ENCODE measurements at places on chromosomes 1 and 21. TPM values are rescaled to one million over a fixed set of nuclear protein-coding genes. Genes with fewer than 3 reads are reported as not detected.
A peak's percentile ranks its signal among the peaks of the same experiment; 100 is the strongest.

DNA sequence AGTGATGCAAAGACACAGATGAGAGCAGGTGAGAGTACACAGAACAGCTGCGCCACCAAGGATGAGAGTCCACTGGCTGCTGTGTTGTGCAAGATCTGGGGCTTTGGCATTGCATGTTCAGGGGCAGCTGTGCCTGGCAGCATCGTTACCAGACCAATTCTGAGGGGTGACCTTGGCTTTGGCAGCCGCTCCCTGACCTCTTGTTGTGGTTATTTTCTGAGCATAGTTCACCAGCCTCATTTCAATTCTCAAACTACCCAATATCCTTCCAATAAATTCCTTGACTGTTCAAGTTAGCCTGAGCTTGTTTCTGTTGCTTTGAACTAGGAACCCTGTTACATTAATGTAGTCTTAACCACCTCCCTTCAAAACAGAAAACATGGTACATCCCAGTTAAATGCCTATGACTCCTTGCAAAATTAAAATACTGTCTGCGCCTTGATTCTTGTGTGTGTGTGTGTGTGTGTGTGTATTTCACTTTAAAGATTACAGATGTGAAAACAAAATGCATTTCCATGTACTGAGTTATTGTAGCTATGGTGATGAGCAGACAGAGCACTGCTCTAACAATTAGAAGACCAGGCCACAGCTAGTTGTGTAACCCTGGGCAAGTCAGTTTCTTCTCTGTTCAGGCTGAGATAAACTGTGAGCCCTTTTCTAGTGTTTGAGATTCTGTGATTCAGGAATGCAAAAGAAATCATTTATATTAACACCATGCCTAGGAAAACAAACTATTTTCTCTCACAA is 106.3 kb upstream of the GUCA2B start:
- no peak for DNase-seq

DNA sequence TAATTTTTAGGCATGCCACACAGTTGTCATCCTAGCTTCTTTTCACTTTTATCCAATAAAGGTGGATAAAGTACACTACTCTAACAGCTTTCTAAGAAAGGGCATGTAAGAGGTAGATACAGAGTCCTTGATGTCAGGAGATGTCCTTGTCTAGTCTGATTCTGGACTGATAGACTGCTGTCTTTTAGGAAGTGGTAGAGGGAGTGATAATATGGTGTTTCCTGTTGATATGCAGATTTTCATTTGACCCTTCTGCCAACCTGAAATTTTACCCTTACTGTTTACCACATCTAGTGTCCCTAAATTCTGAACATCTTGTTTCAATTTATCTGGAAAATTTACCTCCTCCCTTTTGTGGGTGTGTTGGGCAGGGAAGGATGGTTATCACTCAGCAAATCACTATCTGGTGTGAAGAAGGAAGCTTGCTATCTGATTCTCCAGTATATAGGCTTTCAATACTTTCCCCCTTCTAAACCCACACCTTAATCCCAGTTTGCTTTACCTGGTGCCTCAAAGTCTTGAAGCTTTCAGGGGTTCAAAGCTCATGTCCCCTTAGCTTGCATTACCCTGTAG is 354.9 kb upstream of the SNX7 start:
- no peak for DNase-seq

Gene EFCAB14
- total RNA-seq, result 47.1 TPM

DNA sequence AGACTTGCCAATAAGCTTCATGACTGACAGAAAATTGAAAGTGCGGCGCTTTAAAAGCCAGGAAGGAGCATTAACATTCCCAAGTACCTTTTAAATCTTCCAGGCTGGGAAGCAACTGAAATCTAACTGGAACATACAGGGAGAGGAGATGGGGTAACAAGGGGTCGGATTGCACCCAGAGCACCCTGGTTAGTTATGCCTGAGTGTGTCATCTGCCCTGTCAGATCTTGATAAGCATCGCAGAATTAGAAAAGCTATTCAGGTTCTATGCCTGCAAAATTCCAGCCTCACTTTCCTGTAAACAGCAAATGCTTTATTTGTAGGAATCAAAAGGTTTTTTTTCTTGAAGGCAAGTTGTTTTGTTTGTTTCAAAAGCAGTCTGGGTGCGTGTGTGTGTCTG is 58.5 kb downstream of the SERBP1 start:
- no peak for DNase-seq

GRCh38 chr1:241779897-241780296 is 68.1 kb upstream of the EXO1 start:
- no peak for DNase-seq

- no peak for DNase-seq
Observed at GRCh38 chr21:44992608-44993031, 52.8 kb downstream of the SLX9 start.

Gene TSPEAR
- total RNA-seq, result not detected

DNA sequence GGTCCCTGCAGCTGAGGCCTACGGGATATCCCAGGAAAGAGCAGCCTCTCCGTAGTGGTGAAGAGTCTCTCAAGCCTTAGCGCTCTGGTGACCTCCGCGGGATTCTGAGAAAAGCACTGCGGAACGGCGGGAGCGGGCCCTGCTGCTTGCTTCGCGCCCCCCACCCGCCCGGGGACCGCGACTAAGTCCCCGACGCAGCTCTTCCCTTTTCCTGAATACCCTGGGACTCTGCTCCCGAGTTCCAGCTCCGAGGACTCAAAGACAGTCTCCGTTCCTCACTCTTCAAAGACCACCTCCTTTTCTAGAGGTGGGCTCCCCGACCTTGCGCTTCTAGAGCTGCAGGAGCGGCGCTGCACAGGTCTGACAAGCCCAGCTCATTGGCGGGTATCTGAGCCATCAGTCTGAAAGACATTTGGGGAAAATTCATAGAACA is 3.6 kb upstream of the PRRX1 start:
- no peak for DNase-seq

DNA sequence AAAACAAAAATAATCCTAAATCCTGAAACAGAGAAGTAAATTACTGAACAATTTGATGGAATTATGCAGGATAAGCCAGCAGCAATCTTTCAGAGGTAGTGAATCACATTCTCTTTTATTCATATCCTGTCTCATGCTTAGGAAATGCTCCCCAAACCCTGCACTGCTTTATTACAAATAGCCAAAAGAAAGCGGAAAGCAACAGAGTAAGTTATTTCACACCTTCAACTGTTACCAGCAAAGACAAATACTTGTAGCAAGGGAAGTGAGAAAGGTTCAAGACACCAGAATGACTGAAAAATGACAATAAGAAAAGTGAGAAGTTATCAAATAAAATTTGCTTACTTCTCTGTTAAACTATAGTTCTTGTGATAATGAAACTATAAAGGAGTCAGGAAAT is 6.2 kb downstream of the ZRANB2 start:
- DNase-seq, result no peak

- no peak for DNase-seq
Observed at GRCh38 chr1:201539561-201540431, 869 bp downstream of the NAV1 start.

GRCh38 chr1:30382496-30382895 is 340.9 kb downstream of the MATN1 start:
- DNase-seq, result no peak

DNA sequence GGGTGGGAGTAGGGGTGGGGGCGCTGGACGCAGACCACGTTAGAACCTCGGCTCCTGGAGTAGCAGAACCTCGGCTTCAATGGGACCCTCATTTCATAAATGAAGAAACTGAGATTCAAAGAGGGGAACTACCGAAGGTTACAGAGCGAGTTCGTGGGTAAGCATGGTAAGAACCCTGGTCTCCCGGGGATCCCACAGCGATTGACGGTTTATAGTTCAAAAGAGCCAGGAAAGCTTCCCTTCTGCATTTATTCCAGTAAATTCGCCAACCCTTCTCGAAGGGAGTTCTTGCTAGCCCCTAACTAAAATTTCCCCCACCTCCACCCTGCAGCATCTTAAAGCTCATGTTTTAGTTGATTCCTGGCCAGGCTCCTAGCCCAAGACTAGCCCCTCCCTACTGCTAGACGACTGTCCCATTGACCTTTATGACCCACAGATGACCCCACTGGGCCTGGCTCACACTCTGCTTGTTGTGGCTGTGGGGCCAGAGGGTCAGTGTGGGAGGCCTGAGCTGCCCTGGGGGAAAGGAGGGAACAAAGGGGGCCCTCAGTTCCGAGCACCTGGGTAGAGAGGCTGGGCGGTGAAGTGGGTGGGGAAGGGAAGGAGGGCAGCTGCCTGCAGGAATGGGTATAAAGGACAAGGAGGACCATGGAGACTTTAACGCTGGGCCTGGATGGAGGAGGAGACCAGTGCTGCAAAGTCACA is 558 bp upstream of the KIF21B start:
- peak; percentile 18 for DNase-seq

DNA sequence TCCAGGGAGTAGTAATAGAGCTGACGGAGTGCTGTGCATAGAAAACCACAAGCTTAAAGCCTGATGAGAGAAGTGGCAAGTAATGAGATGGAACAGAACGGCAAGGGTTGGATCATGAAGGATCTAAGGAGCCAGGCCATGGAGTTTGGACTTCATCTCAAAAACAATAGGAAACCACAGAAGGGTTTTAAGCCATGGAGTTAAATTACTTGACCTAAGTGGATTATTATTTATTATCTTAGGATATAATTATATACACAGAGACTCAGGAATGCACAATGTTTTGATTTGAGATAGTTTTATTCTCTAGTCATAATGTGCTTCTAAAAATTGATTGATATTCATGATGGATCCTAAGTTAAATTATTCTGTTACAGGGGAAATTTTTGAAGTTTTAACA is 242.4 kb downstream of the PLPP3 start:
- DNase-seq, result no peak

Gene G0S2
- 93.1 TPM for total RNA-seq
